ENCODE measurements at places on chromosomes 3 and 15.

DNA sequence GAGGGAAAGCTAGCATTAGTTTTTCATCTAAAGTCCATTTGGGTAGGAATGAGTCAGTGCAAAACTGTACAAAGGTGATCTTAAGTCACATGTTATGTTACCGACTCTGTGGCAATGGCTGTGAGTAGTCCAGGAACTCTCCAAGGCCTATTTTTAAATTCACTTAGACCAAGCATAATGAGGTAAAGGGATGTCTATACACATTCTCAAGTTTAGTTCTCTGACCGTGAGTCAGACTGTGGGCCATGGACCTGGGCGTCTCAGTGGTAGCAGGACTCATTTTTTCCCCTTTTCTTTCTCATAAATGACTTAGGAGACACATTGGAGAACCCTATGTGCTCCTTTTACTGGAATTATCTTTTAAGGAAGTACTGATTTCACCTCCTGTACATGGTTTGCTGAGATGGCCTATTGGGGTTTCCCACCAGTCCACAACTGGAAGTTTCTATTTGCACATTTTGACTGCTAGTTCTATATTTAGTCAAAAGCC, 488.7 kb upstream of the TPRG1 start:
- no peak for DNase-seq

DNA sequence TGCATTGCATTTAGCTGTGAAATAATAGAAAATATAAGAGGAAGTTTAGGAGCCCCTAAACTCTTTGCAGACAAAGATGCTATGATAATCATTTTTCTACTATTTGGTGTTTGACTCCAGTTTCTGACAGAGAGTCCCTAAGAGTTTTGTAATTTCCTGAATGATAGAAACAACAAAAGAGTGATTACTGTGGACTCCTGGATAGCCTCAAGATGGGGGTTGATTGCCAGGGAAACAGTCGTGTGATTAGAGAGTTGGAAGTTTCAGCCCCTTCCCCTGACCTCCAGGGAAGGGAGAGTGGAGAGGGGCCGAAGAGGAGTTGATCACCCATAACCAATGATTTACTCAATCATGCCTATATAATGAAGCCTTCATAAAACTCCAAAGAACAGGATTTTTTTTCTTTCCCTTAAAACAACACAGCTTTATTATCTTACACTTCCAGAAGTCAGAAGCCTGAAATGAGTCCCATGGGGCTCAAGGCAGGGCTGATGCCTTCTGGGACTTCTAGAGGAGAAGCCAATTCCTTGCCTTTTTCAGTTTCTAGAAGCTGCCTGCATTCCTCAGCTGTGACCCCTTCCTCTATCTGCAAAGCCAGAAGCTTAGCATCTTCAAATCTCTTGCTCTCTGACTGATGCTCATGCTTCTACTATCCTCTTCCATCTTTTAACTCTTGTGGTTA, 292.3 kb upstream of the ZPLD1 start:
- DNase-seq = no peak

DNA sequence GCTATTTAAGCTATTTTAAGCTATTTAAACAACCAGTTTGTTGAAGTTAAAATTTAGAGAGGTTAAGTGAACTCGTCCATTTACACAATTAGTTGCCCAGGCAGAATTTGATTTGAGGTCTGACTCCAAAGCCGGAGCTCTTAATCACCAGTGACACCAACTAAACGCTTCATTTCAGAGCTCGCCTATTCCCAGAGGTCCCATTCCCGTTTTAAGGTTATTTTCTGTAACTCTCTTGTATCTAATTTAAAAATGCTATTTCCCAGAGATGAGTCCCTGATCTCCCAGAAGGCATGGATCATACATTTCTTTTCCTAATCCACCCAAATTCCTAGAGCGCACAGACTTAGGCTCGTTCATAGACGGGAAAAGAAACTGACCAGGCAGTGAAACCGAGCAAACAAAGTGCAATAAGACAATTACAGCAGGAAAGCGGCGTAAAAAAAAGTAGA, 904 bp upstream of the MCTP2 start:
- no peak for DNase-seq

DNA sequence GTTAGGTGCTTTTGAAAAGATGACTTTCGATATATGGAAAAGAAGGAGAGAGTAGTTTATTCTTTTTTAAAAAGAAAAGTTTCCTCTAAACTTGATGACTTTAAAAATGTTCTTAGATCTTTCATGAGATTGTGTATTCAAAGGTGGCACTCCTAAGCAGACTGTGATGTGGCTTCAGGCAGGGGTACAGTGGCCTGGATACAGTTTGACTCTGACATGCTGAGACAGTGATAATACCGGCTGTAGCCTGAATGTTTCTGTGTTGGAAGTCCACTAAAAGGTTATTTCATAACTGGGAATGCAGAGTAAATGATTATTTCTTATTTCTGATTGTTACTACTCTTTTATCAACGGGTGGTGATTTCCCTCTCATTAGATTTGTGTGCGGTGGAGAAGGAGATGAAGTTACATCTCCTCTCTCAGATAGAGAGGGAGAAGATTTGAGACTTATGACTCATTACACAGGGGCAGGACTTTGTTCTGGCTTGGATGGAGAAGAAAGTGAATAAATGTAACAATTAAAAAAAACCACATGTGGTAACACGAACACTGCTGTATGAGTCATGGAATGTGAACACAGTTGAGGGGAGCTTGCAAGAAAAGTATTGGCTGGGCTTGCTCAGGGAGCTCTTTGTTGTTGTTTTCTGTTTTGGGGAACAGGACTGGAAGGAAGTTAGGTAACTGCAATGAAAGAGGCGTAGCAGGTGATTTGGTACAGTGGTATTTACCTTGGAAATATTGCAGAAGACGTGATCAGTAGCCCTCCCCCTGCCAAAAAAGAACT, 21.6 kb downstream of the SPTSSB start:
- DNase-seq = no peak

DNA sequence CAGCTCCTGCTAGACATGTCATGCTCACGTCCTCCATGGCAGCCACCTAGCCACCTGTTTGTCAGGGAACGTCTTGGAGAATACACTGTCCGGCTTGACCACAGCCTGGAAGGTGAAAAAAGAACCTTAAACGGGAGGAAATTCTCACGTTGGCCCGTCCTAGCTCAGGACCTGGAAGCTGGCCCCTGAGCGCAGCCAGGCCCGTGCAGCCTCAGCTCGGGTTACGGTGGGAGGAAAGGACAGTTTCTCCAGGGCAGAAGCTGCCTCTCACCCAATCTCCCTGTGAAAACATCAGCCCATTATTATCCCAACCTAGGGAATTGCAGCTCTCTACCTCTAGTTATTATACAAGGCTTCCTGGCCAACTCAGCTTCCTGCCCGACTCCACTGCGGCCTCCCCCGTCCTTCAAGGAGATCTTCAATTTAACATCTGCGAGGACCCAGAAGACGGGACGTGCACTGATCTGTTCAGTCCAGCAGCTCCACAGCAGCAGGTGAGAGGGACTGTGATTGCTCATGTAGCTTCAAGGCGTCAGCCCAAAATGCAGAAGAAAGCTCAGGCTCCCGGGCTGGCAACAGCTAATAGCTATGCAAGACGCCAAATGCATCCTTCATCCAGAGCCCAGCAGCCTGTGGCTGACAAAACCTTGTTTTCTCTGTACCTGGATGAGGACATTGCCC, 84.7 kb downstream of the ADAMTS17 start:
- no peak for DNase-seq

All from OCI-LY7 (cell line).